Astrocyte (in vitro differentiated cells and primary cell): ENCODE measurements at places on chromosomes 5 and 9.

- DNase-seq = peak; percentile 44
These were observed 831 bp upstream of the SEC16A start for GRCh38 chr9:136483589-136484152.

DNA sequence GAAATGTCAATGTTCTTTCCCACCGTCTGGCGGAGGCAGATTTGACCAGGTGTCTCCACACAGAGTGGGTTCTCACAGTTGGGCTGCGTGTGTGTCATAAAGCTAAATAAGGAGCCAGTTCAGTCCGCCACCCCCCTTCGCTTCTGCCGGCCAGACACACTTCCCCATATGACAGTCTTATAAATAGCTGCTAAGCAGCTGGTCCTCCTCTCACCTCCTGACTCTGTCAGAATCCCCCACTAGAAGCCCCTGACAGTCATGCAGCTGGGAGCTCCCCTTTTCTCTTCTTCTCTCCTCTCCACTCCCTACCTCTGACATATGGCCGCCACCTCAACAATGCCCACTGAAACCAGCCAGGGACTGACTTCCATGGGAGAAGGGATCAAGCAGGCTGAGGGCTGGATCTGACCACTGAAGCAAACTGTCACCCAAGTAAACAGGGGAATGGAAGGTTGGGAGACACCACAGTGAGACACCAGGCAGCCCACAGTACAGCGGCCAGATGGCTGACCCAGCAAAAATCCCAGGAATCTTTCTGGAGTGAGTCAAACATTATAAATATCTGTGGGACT lies 141.9 kb upstream of the EFNA5 start:
- DNase-seq = peak; percentile 86

DNA sequence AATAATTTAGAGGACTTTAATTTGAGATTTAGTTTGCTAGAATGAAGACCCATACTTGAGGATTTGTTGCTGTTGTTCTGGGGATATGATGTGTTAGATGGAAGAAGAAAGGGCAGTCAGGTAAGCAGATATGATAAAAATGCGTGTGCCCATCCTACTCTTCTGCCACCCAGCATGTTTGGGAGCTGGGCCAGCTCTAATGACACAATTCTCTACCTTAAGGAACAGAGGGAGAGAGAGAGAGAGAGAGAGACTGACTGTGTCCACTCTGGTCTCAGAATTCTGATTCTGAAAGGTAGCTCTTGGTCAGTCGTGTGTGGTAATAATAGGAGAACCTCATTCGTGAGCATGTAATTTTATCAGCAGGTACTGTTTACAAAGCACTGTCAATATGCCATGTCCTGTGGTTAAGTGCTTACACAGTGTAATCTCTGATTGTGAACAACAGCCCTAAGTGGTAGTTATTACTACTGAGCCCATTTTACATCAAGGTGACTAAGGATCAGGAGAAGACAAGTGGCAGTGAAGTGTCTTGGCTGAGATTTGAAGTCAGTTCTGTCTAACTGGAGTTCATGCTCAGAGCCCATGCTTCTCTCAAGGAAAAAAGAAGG lies 307.4 kb upstream of the SEMA6A start:
- DNase-seq = no peak

DNA sequence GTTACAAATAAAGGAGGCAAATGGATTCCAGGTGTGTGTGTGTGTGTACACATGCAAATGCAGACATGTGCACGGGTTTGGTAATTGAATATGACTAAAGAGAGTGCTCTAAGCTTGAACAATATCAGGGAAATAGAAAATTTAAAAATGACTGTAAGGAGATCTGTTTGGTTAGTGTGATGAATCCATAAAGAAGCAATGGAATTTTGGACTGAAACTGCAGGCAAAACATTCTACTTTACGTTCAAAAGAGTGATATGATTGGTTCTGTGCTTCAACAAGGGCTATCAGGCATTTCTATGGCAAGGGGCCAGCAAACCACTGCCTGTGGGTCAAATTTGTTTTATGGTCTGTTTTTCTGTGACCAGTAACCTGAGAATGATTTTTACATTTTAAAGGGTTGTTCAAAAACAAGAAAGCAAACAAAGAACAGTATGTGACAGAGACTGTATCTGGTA lies 332.8 kb upstream of the KLF9 start:
- DNase-seq = no peak

GRCh38 chr5:152288499-152288898 lies 116.6 kb downstream of the NMUR2 start:
- no peak for DNase-seq

DNA sequence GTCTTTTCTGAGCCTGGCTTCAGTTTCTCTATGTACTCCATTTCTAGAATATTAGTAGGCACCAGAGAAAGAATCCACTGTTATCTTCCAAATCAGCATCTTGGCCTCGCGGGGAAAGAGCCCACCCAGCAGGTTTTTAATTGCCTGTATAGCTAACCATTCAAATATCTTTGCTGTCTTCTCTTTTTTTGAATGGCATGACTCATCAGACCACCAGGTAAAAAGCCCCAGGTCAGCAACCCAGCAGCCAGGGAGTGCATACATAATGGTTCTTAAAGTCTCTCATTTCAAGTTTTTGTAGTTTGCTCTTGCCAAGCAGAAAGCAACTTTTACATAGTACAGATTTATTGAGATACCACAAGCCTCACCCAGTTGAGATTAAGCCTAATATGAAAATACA lies 50.7 kb downstream of the TMEM167A start:
- DNase-seq = no peak

GRCh38 chr5:44740660-44741059 lies 68.1 kb upstream of the MRPS30 start:
- no peak for DNase-seq

DNA sequence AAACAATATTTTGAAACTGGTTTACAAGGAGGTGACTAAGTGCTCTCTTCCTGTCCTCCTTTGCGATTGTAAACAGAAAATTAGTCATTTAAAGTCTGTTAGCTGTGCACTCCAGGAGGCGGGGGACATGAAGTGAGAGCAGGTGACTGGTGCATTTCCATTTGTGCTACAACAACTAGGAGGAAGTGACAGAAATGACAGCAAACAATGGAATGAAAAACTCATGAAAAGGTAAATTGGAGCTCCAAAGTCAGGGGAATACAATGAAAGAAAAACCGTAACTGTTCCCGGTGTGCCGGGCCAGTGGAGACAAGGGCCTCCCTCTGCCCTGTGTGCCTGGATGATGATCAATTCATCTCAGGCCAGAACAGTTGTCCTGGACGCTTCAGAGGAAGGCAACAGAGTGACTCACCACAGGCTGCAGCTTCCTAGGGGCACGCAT lies 439.9 kb downstream of the GADD45G start:
- peak; percentile 22 for DNase-seq

- DNase-seq = no peak
These were observed 22.1 kb upstream of the UGCG start for GRCh38 chr9:111874500-111874899.

GRCh38 chr9:127380479-127380878 lies 16.5 kb upstream of the SLC2A8 start:
- no peak for DNase-seq

GRCh38 chr5:120293796-120294195 lies 170.3 kb upstream of the PRR16 start:
- DNase-seq = peak; percentile 91

DNA sequence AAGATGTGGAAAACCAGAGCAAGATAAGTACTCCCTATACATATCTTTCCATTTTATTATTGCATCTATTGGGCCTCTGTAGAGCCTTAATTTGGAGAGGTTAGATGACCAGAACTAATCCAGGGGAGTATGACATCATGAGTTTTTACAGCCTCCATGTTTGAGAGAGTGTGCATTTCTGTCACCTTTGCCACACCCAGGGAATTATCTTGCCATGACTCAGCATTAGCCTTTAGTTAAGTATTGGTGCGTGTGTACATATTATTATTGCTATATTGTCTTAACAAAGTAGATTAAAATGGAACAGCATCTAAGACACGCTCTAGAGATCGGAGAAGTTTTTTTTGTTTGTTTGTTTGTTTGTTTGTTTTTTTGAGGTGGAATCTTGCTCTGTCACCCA lies 27.6 kb downstream of the DIMT1 start:
- peak; percentile 19 for DNase-seq

DNA sequence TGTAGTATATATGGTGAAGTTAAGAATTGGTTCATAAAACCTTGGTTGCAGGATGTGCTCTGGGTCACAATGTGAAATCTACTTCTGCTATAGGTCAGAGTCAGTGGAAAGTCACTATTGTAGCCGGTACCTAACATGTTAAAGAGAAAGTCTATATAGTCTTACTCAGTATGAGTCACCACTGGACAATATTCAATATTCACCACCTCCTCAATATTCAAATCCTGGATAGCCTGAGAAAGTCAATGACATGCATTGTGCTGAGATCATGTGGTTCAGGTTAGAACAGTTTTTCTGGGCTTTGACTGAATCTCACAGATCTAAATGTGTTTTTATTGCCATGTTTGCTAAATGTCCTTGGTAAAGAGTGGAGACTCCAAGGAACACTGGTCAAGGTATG lies 108.8 kb downstream of the HMHB1 start:
- peak; percentile 56 for DNase-seq

DNA sequence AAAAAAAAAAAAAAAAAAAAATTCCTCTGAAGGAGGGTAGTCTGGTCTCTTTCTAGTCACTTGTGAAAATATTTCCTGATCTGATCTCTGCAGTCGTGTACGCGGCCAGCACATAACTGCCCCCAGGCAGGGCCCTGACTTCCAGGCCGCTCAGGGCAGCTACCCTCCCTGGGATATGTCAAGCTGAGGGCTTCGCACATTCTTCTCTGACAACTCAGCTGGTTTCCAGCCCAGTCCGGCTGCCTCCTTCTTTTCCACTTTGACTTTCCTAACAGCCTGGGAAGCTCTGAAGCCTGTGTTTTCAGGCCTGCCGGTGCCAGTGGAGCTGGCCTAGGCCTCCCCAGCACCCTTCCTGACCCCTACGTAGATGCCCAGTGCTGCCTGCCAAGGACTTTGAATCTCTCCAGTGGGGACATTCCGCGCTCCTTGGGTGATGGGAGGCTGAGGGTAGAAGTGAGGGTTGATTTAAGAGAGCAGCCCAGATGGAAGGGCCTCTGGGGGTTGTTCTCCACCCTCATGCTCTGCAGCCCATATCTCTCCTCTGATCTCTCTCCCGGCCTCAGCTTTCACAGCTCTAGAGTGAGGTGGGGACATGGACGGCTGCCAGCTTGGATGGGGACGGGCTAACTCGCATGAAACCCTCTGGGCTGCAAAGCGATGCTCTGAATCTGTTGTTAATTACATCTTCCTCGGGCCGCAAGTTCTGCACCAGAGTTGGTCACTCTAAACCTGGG lies 20.7 kb downstream of the COL5A1 start:
- peak; percentile 87 for DNase-seq

- no peak for DNase-seq
These were observed 76.2 kb downstream of the SLF1 start for GRCh38 chr5:94694671-94695070.

DNA sequence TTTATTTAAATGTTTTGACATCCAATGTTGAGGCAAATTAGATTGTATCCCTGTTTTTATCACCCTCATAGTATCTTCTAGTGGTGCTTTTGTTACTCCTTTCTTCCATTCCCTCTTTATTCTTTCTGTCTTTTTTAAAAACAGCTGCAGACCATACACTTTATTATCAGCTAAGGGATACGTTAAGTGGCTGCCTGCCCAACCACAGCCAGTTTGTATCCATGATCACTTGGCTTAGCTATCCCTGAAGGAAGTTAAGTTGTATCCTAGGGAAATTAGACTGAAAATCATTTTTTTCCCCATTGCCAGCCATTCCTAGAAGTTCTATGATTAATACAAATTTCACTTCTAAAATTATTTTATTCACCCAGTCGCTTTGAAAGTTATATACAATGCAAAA lies 1032.7 kb downstream of the NR2F1-AS1 start:
- DNase-seq = peak; percentile 88

DNA sequence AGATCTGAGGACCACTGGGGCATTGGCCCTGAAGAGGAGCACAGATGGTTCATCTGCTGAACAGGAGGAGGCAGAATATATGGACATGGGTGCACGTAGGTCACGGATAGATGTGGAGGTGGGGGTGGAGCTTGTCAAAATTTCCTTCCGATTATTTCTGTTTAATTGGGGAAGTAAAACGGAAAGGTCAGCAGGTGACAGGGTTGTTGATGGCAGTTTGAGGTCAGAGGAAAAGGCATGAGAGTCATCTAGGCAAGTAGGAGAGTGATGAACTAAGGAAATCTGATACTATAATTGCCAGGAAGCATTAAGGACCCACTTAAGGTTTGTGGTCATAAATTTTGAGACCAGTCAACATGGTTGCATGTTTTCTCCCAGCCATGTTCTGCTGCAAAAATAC lies 8.4 kb upstream of the FAM81B start:
- no peak for DNase-seq

DNA sequence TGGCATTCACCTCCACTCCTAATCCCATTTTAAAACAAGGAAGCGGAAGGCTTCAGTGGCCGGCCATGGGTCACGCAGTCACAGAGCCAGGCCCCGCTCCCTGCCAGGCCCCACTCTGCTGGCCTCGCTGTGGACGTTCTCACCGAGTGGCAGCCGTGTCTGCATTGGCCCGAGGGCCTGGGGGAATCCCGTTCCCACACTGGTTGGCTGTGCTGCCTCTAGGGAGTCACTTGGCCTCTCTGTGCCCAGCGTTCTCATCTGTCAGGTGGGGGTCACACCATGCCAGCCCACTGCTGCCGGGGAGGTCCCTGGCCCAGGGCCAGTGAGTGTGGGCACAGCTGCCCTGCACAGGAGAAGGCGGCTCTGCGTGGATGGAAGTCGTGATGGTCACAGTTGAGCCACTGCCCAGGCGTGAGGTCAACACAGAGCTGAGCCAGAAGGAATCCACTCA lies 13.4 kb upstream of the SLC9A3 start:
- DNase-seq = no peak

GRCh38 chr9:36136894-36137391 lies 410 bp downstream of the GLIPR2 start:
- DNase-seq = no peak

DNA sequence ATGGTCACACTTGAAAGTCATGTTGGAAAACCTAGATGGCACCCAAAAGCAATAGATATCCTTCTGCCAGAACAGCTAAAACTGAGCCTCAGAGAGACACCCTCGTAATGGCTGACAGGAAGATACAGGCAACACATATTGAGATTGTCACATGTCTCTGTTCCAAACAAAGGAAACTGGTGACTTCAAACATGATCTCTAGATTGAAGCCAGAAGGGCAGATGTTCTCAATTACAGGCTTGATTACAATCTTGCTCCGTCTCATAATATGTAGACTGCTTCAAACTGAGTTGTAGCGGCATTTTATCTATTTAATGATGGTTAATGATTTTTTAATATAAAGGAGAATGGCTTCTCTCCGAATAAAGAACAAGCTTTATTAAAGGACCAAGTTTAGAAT lies 774.3 kb downstream of the KCTD16 start:
- DNase-seq = no peak

DNA sequence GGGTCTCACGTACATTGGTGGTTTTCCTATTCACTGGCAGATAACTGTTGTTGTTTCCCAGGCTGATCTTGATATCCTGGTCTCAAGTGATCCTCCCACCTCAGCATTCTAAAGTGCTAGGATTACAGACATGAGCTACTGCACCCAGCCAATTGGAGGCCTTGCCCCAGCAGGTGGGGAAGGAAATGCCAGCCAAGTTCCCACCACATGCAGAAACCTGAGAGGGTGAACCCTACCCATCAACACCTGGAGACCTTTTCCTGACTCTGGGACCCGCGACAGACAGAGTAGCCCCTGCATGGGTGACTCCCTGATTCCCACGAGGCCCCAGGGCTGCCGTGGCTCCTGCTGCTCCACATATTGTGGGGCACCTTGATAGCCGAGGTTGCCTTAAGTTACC lies 107.7 kb downstream of the GDA start:
- no peak for DNase-seq
